ENCODE measurements at places on chromosomes 3 and 15. TPM values are rescaled to one million over a fixed set of nuclear protein-coding genes. Genes with fewer than 3 reads are reported as not detected.
A peak's percentile ranks its signal among the peaks of the same experiment; 100 is the strongest.

GRCh38 chr3:14042680-14043079 is 82.0 kb downstream of the CHCHD4 start:
- no peak for DNase-seq

DNA sequence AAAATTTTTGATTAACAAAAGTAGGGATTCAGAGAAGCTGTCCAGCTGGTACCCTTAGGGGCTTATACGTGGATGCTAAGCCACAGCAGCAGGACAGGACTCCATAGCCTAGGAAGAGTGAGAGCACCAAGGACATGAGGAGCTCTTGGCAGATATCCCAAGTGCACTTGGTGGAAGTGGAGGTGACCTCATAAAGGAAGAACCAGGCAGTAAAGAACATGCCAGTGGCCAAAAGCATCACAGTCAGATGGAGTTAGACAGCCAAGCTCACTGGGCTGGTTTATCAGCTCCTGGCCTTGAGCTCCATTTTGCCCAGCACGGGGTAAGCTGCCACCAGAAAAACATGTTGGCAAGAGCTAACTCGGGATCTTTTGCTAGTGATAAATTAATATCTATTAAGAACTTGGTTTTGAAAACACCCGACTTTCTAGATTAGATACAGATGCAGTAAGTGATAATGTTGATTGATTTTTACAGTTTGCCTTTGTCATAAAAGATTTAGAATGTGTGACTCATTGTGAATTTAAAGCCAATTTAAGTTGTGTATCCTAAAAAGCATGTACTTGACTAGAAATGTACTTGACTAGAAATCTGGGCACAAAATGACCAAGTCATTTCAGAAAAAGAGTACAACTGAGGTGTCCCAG is 108.0 kb downstream of the CMSS1 start:
- DNase-seq, result no peak

DNA sequence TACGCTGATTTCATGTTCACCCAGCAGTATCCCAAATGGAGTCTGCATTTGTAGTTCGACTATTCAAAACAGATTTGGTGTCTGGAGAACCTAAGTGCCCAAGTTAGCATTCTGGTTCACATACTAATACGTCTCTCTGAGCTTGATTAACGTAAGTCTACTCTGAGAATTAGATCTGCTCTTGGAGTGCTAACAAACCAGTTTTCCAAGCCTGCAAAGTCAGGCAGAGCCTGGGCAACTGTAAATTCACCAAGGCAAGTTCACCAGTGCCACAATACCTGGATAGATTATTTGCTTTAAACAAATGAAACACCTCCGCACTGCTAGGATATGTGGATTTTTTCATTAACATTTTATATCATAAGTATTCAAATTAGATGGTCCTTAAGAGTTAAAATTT is 912.6 kb downstream of the ROBO1 start:
- no peak for DNase-seq

- peak; percentile 53 for DNase-seq
Measured at GRCh38 chr15:92009162-92009561, 155.7 kb downstream of the SLCO3A1 start.

GRCh38 chr3:140724856-140725812 is 47.3 kb downstream of the TRIM42 start:
- DNase-seq, result no peak

DNA sequence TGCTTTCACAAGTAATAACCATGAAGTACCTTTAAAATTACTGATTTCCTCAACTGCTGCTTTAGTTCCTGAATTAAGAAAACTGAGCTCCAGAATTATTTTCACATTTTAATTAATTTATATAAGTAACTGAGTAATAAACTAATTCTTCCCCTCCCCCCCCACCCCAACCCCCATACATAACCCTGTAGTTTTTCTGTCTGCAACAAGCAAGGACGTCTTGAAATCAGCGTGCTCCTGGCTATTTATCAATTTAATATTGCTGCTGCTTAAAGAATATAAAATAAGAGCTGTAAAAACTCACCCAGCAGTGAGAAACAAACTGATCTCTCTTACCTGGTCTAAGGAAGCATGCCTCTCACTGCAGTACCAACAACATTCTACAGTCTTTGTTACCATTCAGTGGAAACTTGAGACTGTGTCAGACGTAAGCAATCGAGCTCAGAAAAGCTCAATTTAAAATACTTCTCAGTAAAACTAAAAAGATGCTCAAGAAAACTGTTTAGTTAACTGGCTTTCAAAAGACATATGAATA is 121.0 kb downstream of the TFDP2 start:
- no peak for DNase-seq

DNA sequence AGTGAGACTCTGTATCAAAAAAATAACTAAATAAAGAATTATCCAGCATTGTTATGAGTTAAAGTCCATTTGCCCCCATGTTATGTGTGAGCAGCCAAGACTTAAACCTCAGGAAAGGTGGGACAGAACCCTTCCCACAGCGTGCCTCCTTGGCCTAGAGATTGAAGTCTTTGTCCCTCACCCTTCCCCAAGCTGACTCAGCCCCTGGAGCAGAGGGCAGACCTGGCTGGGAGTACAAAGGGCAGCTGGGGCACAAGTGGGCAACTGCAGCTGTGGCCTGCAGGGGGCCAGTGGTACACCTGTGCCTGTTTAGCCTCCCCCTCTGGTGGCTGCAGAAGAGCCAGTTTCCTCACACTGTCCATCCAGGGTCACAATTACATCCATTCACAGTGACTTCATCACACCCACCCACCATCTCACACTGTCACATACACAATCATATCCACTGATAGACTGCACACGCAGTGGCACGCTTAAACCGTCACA is 940 bp upstream of the ACY1 start:
- peak; percentile 60 for DNase-seq

- no peak for DNase-seq
Measured at GRCh38 chr3:178436773-178437172, 99.5 kb upstream of the KCNMB2 start.

DNA sequence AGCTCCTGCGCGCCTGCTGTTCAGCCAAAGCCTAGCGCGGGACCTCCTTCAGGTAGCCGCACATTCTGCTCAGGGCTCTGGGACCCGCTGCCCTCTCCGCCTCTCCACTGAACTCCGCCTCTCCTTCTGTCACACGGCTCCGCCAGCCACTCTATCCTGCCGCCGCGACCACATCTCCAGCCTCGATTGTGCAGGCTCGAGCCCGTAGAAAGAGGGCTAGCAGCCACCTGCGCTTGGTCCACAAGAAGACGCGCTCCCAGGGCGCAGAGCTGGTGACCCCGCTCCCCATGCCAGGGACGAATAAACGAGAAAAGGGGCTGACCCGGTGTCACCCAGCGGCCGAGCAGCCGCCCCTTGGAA is 1.1 kb upstream of the VIPR1 start:
- DNase-seq, result peak; percentile 22

GRCh38 chr3:160754371-160754854 is 1.6 kb upstream of the PPM1L start:
- DNase-seq, result peak; percentile 20

DNA sequence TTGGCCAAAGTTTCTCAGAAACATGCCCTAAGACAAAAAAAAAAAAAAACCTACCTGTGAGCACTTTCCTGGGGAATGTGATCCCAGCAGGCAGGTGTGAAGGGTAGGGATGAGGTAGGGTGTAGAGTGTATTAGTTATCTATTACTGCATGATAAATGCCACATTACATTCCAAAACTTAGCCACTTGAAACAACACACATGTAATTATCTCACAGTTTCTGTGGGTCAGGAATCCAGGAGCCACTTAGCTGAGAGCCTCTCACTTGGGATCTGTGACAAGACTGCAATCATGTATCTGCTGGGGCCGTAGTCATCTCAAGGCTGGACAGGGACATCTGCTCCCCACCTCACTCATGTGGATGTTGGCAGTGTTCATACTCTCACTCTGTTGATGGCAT is 18.9 kb upstream of the FBN1 start:
- no peak for DNase-seq

DNA sequence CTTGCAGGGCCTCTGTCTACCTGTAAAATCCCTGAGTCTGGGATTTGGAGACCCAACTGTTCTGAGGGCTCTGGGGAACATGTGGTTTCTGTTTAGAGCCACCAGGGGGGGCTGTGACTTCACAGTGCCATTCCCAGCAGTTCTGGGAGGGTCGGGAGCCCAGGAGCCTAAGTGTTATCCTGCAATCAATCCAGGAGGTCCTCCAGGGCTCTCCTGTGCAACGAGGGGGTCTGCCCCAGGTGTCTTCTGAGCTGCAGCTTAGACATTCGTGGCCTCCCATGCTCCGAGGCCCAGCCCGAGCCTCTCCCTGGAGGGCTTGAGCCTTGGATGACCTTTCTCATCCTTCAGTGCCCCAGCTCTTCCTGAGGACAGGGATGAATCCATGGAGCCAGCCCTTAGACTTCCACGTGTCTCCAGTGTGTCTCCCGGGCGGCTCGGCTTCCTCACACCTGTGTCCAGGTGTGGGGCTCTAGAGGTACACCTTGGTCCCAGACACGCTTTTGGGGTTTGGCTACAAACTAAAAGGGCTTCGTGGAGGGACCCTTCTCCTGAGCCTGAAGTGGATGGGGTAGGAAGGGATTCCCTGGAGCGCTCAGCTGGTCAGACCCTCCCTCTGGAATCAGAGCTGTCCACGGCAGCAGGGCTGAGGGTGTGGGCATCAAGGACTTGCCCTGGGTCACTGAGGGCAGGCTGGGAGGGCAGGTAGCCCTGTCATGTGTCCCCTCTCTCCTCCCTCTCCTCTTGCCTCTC is 20.3 kb upstream of the ABTB1 start:
- DNase-seq, result peak; percentile 35

GRCh38 chr3:107958146-107958545 is 132.7 kb downstream of the CD47 start:
- no peak for DNase-seq

GRCh38 chr3:184952671-184953070 is 140.7 kb downstream of the VPS8 start:
- no peak for DNase-seq

GRCh38 chr3:78830470-78830869 is 937.3 kb downstream of the ROBO1 start:
- no peak for DNase-seq

DNA sequence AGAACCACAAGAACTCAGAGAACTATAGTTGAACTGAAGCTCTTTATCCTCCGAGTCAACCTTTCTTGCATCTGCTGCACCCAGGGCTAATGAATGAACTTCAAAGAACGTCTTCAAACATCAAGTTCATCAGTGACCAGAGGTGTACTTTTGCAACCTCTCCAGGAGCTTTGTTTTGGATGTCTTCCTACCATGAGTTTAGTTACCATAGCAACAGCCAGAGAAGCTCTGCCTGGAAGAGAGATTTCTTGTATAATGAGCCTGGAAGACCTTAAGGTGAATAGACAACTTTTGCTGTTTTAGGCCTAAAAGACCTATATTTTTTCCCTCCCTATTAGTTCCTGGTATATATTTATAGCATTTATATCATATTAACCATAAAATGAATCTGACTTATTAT is 9.1 kb downstream of the ACTC1 start:
- no peak for DNase-seq

GRCh38 chr15:91302588-91303439 is 202.8 kb downstream of the SV2B start:
- DNase-seq, result peak; percentile 28

DNA sequence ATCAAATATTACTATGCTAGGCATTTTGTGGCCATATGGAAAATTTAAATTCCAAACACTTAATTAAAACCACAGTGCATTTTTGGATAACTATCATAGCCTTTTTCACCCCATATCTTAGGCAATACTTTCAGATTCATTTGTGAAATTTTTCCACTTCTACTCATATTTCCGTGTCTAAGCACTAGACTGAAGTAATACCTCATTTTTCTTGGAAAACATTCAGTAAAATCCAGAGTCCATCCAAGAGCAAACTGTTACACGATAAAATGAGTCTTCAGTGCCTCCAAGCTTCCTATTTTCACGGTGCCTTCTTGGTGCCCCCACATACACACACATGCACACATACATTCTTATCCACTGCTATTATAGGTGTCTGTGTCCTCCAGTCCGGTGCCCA is 845.9 kb downstream of the TBL1XR1 start:
- DNase-seq, result no peak

GRCh38 chr3:195110647-195111318 is 160.2 kb downstream of the XXYLT1 start:
- DNase-seq, result no peak

DNA sequence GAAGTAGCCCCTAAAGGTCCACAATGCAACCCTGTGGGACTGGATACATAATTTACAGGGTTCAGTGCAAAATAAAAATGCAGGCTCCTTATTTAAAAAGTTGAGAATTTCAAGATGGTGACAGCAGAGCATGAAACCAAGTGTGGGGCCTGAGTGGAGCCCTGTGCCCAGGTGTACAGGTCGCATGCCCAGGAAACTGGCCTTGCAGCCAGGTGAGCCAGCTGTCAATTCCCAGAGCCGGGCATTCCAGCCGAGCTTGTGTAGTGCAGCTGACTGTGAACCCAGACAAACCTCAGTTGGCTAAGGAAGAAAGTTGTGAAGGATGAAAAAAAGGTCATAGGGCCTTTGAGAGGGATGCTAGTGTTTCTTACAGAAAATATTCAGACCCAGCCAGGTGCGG is 27.6 kb downstream of the POPDC2 start:
- DNase-seq, result no peak

GRCh38 chr3:117439812-117440211 is 730.2 kb downstream of the TUSC7 start:
- no peak for DNase-seq

DNA sequence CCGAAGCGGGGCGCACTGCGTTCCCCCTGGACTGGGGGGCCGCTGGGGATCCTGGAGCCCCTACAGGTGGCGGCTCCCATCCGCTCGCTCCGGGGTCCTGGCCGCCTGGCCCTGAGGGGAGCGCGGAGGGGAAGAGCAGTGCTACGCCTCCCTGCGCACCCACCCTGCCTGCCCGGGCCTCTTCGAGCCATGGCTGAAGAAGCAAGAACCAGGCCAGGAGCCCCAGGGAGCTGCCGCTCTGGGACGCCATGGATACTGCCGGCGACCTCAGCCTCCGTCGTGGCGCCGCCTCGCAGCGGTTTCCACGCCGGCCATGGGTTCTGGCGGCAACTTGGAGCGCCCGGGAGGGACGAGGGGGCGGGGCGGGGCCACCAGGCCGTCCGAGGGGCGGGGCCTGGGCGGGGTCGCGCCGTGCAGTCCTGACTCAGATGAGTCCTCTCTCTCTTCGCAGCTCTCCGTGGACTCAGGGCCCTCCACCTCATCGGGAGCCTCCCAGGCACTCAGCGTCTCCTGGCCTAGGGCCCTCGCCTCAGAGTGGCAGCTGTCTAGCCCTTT is 50.9 kb downstream of the MYL3 start:
- peak; percentile 84 for DNase-seq

DNA sequence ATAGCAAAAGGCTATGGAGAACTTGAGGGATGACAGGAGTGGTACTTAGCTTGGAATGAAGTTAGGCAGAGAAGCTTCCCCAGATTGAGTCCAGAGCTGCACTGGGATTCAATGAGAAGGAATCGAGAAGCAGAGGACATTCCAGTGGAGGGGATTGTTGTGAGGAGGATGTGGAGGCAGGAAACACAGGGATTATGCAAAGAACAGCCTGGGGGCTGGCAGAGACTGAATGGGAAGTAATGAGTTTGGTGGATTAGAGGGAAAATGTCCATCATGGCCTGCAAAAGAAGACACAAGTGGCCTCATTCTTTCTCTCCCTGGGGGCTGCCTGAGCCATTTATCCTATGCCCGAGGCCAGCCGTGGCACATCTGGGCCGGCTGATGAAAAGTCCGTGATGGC is 20.5 kb upstream of the SCN10A start:
- no peak for DNase-seq

Gene FRG2C
- total RNA-seq, result not detected

Gene HYPK
- 19.1 TPM for total RNA-seq

Gene SCN5A
- 0.12 TPM for total RNA-seq

Gene GOLGA8J
- total RNA-seq, result not detected

Gene RAD54L2
- 27.6 TPM for total RNA-seq

Gene RASGRF1
- 0.02 TPM for total RNA-seq

Gene CASR
- 0.19 TPM for total RNA-seq
